ENCODE measurements at places on chromosomes 1 and 21.

DNA sequence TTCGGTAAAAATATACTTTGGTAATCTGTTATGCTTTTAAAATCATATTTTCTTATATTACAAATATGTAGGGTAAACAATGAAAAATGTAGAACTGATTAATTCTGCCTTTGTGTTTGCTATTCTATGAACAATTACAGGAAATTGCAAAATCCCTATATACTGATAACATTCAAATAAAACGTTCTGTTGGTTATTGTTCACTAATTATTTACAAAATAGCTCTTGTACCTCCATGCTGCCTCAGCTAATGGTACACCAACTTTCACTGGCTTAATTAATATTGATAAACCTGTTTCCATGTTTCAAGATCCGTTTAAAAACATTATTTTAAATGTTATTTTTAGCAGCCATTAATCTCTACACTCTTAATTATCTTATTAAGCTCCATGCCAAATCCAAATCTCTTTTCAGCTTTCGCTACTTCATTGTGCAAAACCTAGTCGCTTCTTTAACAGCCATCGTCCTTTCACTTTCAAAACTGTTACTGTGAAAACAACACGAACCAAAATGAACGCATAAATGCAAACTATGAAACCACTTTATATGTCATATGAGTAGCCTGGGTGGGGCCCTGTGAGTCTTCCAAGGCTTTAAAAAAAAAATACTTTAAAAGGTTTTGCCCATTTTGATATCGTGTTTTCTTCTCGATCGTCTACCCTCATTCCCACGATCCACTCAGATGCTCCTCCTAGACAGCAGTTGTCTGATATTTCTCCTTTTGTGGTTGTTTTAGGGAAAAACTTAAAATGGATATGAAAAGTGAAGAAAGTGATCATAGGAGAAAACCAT, 807.1 kb downstream of the USP25 start:
- DNase-seq = no peak

- DNase-seq = peak; percentile 50
Measured at GRCh38 chr1:1355416-1355815, 2.9 kb downstream of the MXRA8 start.

- DNase-seq = no peak
Measured at GRCh38 chr21:44846224-44846484, 27.3 kb downstream of the PTTG1IP start.

DNA sequence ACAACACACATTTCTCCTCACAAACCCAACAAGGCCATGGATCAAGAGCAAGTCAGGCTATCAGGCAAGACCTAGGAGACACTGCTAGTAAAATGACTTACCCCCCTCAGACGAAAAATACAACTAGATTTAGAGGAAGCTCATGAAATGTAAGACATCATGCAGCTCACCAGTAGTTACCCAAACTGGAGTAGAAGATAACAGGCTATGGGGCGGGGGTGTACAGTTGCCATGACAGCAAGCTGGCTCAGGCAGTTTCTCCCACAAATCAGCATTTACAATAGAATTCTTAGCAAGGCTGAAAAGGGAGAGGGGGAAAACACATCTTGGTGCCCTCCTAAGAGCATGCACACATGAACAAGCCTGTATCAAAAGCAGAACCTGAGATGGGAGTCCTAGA, 13.9 kb downstream of the TPM3 start:
- DNase-seq = no peak

DNA sequence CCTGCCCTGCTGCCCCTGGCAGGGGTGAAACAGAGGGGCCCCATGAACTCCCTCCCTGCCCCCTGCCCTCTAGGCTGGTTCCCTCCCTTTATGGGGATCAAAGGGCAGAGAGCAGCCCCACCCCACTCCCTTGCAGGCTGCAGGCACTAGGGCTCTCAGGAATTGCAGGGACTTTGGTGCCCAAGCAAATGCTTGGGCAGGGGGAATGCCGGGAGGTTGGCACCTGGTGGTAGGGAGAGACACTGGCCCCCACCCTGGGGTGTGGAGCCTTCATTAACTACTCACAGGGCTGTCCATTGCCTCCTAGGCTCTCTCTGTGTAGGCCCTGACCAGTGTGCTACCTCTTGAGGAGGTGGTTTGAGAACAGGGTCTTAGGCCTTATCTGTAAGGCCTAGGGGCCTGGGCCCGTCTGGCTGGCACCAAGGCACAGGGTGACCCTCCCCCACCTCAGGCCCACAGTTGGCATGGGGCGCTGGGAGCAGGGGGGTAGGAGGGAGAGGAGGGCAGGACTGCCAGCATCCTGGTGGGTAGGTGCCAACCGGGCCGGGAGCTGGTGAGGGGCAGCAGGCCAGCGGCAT, 4.7 kb downstream of the ZBTB7B start:
- DNase-seq = peak; percentile 34

- DNase-seq = no peak
Measured at GRCh38 chr21:8989261-8989711, 1532.1 kb upstream of the TPTE start.

DNA sequence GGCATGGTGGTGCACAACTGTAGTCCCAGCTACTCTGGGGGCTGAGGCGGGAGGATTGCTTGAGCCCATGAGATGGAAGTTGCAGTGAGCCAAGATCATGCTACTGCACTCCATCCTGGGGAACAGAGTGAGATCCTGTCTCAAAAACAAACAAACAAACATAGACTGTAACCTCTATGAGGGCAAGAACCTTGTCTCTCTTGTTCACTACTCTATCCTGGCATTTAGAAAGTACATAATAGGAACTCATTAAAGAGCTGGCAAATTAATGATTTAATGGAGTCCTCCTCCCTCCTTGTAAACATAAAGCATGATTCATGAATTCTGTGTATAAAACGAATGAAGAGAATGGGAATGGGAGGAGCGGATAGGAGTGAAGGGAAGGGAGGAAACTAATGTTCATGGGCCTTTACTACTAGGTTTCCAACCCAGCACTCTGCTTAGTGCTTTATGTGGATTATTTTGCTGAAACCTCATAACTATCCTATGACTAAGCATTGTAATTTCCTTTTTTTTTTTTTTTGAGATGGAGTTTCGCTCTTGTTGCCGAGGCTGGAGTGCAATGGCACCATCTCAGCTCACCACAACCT, 8.6 kb downstream of the LMOD1 start:
- DNase-seq = no peak

DNA sequence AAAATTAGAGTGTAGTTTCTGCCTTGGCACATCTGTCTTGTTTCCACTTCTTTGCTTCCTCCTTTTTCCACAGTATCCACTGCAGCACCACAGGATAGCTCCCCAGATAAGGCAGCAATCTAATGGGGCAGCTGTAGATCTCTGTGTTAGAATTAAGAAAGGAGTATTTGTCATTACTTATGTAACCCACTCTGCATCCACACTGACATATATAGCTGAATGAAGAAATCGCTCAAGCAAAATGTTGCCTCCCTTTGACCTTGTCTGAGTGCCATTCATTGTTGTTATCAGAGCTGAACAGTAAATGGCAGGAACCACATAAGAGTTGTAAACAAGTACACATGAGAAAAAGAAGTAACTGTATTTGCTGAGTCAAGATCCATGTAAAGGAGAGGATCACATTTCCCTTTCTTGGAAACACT, 45.9 kb upstream of the DPH5 start:
- no peak for DNase-seq

GRCh38 chr1:44263568-44264450, 50.5 kb downstream of the DMAP1 start:
- no peak for DNase-seq

DNA sequence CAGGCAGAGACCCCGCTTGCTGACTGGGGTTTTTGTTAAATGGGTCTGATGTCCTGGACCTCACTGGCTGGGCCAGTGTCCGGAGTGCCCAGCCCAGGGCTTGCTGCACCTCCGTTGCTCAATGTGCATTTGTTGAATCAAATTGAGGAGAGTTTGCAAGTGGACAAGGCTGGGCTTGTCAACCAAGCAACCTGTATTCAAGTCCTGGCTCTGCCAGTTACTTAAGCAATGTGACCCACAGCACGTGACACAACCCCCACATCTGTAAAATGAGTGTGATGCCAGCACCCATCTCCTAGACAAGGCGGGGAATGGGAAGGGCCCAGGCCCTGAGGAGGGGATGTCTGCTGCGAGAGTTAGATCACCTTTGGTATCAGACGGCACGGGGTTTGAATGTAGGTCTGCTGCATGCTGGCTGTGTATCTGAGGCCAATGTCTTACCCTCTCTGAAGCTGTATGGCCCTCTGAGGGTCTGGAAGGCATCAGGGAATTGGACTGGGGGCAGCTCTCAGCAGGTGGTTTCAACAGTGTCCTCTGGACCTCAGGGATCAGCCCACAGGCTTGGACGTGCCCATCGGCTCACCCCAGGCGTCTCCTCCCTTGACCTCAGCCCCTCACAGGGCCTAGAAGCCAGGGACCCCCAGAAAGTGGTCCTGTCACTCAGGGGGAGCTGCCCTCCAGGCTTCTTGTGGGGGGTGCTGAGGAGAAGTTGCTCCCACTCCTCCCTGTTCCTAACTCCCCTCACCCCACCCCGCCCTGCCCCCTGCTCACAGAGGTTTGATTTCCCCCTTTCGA, 51.0 kb upstream of the RUNX3 start:
- peak; percentile 17 for DNase-seq

DNA sequence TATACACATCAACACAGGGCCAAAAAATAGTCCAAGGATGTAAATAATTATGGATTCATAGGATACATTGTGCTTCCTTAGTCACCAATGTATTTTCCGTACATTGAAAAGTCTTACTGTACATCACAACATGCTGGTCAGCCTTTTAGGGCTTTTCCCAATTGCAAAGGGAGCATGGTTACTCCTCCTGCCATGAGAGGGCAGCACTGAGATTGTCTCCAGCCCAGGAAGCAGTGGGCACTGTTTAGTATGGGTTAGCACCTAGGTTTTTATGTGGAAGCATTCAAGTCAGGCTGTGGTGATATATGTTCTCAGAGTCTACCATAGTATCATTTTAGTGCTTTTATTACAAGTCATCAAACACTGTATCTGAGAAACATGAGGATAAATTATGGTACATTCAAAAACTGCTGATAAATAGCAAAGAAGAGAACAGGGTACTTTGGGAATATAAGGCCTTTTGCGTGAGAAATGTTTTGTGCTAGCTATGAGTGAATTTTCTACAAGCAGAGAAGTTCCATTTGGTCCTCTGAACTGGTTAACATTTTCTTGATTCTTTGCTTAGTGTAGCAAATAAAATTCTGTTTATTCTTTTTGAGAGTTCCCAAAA, 34.0 kb downstream of the ST6GALNAC5 start:
- DNase-seq = no peak

DNA sequence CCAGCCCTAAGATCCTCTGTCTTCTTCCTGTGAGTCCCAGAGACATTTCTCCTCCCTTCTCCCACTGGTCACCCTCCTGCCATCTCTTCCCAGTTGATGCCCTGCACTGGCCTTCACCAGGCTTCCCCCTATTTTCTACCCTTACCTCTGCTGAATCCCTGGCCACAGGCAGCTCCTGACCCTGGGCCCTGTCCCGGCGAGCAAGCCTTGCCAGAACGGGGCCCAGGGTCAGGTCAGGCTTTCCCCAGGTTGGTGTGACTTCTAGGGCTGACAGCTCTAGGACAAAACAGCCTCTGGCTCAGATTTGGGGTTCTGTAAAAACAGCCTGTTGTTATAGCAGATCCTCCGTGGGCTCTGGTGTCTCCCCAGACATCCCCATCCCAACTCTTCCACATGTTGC, 52.7 kb upstream of the A3GALT2 start:
- no peak for DNase-seq

DNA sequence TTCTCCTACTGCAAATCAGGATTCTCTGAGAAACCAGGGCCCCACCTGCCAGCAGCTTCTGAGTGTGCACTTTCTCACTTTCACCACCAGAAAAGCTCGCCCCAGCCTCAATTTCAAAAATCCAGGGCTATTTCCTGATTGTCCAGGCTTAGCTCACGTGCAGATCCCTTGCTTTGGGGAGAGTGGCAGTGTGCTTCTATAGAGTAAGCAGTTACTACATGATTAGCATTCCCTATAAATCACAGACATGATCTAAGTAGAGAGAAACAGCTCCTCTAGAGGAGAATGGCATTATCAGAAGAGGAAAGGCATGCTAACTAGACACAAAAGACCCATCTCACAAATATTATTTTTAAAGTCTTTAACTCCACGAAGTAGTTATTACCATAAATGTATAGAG, 456.0 kb upstream of the PKN2 start:
- DNase-seq = no peak

- no peak for DNase-seq
Measured at GRCh38 chr21:28473530-28474220, 519.0 kb downstream of the LTN1 start.

DNA sequence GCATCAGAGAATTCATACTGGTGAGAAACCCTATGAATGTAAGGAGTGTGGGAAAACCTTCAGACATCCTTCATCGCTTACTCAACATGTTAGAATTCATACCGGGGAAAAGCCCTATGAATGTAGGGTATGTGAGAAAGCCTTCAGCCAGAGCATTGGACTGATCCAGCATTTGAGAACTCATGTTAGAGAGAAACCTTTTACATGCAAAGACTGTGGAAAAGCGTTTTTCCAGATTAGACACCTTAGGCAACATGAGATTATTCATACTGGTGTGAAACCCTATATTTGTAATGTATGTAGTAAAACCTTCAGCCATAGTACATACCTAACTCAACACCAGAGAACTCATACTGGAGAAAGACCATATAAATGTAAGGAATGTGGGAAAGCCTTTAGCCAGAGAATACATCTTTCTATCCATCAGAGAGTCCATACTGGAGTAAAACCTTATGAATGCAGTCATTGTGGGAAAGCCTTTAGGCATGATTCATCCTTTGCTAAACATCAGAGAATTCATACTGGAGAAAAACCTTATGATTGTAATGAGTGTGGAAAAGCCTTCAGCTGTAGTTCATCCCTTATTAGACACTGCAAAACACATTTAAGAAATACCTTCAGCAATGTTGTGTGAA, 12.8 kb downstream of the ZFP69B start:
- DNase-seq = no peak

DNA sequence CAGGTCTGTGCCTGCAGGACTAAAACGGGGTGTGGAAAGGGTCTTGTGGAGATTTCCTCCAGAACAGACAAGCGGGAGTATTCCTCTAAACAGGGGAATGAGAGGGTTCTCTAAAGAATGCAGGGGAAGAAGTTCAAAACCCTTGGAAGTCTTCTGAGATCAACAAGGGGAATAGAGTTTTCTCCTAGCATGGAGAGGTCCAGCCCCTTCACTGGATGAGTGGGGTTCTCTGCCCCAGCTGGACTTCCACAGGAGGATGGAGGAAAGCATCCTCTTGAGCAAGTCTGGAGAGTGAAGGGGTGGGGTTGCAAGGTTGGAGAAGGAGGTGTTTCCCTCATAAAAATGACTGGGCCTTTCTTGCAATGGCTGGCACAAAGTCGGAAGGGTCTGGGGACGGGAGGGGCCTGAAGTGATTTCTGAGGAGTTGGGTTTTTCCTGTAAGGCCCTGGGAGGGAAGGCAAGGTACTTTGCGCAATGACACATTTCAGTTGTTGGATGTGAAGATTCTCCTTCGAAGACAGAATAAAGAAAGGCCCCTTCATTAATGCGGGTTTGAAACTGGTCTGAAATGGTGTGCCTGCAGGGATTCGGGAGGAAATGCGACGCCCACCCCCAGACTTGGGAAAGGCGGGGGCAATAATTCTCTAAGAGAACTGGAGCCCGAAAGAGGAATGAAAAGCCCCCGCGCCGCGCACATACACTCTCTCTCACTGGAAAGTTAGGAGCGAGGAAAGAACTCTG, 884 bp downstream of the SPATA6 start:
- DNase-seq = peak; percentile 52
